Tibial artery (tissue), 4 donors: ENCODE measurements at places on chromosomes 11 and 22.
A peak's percentile ranks its signal among the peaks of the same experiment; 100 is the strongest.

DNA sequence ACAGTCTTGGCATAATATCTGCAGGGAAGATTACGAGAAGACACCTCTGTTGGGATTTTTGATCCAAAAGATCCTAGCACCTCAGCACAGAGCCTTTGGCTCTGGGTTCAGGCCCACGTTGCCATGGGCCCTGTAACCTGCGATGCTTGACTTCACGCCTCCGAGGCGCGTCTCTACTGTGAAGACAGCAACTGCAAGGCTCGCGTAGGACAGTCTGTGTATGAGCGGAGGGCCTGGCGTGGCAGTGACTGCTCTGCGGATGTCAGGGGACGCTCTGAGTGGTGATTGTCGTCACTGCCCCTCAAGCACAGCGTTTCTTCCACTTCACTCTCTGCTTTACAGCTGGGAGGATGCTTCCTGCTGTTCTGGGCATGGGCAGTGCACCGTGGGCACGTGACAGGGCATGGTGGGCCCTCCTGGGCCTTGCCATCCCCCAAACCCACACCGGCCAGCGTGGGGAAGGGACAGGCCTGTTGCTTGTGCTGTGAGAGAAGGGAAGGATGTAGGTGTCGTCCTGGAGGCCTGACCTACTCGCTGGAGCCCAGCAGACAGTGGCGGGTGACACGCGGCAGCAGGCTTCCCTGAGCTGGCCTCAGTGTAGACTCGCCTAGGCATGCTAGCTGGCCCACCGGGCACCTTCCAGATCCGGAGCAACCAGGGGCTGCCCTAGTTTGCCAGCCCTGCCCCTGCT lies 26.5 kb downstream of the GLB1L2 start:
- no peaks in the 10 kb centered on the region for H3K4me1 ChIP-seq
- H3K27me3 ChIP-seq: no peaks in the 10 kb centered on the region
- DNase-seq: peak; percentile 43

DNA sequence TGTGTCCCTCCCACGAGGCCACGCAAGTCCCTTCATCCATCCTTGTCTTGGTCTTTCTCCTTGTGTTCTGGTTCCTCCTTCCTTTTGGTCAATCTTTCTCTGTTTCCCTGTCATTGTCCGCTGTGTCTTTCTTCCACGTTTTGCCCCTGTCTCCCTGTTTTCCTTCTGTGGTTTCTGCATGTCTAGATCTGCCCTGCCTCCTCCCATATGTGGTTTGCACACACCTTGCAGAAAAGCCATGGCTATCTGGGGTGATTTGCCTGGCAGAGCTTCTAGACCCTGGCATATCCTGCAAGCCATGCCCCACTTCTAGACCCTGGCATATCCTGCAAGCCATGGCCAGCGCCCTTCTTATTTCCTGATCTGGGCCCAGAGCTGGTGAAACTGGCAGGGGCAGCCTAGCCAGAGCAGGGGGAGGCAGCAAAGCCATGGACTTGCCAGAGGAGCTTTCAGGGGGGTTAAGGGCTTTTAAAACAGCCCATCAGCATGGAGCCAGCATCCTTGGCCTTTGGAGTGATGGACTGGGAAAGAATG lies 131.6 kb upstream of the NECTIN1 start:
- H3K36me3 ChIP-seq: no peaks in the 10 kb centered on the region
- no peak for DNase-seq
- no peak overlapping the region for H3K27ac ChIP-seq
- H3K27me3 ChIP-seq: peaks cover 19% of the 10 kb centered on the region
- H3K4me1 ChIP-seq: no peaks in the 10 kb centered on the region

DNA sequence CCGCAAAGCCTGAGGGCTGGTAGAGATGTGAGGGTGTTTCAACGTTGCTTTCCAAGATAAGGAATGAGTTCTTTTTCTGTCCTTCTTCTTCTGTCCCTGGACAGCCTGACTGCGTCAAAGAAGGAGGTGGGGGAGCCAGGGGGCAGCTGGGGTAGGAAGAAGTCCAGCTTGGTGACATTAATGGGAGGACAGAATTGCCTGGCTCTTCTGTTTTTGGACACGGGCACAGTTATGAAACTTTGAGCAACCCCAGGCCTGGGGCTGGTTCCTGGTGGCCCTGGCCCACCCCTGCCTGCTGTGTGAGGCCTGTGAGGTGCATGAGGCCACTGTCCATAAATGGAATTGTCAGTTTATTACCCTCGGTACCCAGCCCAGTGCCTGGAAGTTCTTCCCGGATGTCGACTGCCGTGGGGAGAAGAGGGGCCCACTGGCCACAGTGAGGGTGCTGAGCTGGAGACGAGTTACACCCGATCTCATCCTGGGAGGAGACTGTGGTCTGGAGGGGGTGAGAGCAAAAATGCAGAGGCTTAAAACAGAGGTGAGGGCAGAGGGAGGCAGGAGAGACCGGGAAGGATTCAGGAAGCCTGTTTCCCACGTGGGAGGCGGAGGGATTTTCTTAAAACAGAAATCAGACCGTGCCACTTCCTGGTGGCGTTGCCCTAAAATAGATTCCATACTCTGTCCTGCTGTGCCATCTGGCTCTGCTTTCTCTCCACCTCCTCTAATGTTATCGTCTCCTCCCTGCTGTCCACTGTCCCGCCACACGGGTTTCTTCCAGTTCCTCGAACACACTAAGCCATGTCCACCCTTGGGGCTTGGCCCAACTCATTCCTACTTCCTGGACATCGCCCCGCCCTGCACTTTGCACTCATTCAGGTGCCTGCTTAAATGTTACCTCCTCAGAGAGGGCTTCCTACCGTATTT lies 59.7 kb upstream of the RASD2 start:
- no peak overlapping the region for H3K4me3 ChIP-seq
- H3K27me3 ChIP-seq: peaks cover 15% of the 10 kb centered on the region
- no peaks in the 10 kb centered on the region for H3K4me1 ChIP-seq
- H3K36me3 ChIP-seq: no peaks in the 10 kb centered on the region
- H3K27ac ChIP-seq: no peak overlapping the region

- peaks cover 47% of the 10 kb centered on the region for H3K4me1 ChIP-seq
- peak overlapping the region; percentile 51 for H3K4me3 ChIP-seq
- no peaks in the 10 kb centered on the region for H3K36me3 ChIP-seq
- peaks cover 2% of the 10 kb centered on the region for H3K27me3 ChIP-seq
Measured at GRCh38 chr22:37808294-37808657, 542 bp downstream of the GCAT start.

DNA sequence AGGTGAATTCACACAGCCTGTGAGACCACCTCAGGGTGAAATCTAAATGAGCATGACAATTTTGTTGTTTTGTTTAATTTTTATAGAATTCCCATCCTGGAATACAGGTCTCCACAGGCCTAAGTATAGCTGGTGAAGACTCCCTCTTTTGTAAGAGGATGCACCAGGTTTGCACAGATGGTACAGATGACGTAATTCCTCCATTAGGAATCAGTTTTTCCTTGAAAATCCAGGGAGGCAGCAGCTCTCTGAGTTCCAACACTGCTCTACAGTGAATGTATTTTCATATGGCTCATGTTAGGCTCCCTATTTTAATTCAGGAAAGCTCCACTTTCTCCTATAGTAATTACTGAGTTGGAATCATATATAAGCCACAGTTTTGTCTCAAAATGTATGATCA lies 47.2 kb downstream of the USP28 start:
- no peaks in the 10 kb centered on the region for H3K27me3 ChIP-seq
- H3K4me3 ChIP-seq: no peak overlapping the region
- DNase-seq: no peak
- H3K4me1 ChIP-seq: no peaks in the 10 kb centered on the region

- H3K4me1 ChIP-seq: peaks cover 28% of the 10 kb centered on the region
- no peaks in the 10 kb centered on the region for H3K27me3 ChIP-seq
- H3K27ac ChIP-seq: peak overlapping the region; percentile 89
- DNase-seq: no peak
- H3K36me3 ChIP-seq: no peaks in the 10 kb centered on the region
Measured at GRCh38 chr11:13278609-13279486, 1.3 kb downstream of the BMAL1 start.

- no peaks in the 10 kb centered on the region for H3K4me1 ChIP-seq
- no peak for DNase-seq
- H3K27me3 ChIP-seq: no peaks in the 10 kb centered on the region
- no peak overlapping the region for H3K4me3 ChIP-seq
- H3K27ac ChIP-seq: no peak overlapping the region
- H3K36me3 ChIP-seq: peaks cover 70% of the 10 kb centered on the region
Measured at GRCh38 chr11:72308226-72309073, 64.5 kb upstream of the PHOX2A start.

DNA sequence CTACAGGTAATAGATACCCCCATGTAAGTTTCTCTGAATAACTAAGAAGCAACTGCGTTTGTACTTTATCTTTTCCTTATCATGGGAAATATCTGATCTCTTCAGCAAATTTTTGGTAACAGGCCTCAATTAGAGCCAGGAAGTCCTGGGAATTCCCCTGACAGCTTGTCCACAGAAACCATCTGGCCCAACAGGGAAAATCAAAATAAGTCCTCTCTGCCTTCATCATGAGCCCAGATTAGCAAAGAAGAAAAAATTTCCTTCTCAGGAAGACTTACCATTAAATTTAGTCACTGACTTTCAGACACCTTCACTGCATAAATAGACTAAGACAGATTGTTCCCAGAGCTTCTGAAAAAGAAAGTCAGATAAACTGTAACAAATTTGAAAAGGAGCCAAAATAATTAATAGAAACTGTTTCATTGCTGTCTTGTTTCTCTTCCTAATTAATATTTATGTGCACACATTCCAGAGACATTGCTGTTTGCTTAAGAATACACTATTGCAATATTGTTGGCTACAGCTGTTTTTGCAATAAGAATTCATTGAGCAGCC lies 278.1 kb upstream of the FAT3 start:
- H3K4me1 ChIP-seq: peaks cover 21% of the 10 kb centered on the region
- H3K27ac ChIP-seq: peak overlapping the region; percentile 41
- H3K4me3 ChIP-seq: no peak overlapping the region

DNA sequence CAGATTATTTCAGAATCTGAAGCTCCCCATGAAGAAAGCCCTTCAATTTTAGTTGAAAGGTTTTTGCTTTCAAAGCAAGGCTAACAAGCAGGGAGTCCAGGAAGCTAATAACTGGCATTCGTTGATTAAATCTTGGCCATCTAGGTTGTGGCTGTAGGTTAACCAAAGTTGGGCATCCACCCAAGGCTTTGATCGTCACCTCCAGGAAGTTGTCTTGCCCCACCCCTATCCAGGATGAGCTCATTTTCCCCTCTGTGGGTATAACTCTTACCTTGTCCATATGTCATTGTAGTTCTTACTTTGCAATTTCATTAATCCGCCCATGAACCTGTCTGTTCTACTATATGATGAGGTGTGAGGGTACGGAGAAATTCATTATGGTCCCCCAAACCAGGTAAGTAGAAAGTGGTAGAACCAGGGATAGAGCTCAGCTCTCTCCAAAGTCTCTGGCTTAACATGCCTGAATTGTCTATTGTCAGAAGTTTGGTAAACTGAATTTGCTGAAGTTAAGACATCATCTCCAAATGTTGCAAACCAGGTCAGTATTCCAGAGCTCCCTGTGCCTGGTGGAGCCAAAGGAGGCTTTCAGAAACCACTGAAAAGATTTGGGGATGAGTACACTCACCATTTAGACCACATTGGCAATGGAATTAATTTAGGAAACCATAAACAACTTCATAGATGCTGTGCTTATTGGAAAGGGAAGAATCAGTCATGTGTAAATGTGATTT lies 97.1 kb downstream of the CD44 start:
- H3K27me3 ChIP-seq: no peaks in the 10 kb centered on the region
- H3K4me1 ChIP-seq: no peaks in the 10 kb centered on the region
- peaks cover 5% of the 10 kb centered on the region for H3K36me3 ChIP-seq

DNA sequence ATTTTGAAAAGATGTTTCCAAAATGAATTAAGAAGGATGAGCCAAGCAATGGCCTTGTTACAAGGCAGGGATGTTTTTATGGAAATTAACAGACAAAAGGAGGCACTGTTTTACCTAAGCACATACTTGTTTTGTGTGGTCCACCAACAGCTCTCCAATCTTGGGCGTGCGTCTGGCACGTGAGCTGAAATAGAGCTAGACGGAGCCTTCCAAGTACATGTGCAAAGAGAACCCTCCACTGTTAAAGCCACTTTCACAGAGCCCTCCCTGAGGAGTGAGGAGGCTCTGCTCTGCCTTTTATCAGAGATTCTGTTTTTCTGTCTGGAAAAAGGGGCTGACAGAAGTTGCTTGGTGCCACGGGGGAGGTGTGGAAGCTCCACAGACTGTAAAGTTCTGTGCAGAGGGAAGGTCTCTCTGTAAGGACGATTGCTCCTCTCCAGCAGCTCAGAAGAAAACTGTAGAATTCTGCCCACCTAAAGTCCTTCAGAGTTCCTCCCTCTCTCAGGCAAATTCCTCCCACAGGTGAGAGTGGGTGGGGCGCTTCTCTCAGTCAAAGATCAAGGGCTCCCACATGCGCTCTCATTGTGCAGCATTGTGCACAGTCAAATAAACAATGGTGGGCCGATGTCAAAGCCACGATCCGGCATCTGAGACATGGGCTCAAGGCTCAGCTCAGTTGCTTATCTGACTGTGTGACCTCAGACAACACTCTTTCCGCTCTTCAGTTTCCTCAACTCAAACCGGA lies 92.6 kb upstream of the CSNK2A3 start:
- H3K36me3 ChIP-seq: peaks cover 6% of the 10 kb centered on the region
- DNase-seq: no peak
- no peaks in the 10 kb centered on the region for H3K27me3 ChIP-seq
- no peak overlapping the region for H3K4me3 ChIP-seq
- H3K4me1 ChIP-seq: peaks cover 31% of the 10 kb centered on the region

DNA sequence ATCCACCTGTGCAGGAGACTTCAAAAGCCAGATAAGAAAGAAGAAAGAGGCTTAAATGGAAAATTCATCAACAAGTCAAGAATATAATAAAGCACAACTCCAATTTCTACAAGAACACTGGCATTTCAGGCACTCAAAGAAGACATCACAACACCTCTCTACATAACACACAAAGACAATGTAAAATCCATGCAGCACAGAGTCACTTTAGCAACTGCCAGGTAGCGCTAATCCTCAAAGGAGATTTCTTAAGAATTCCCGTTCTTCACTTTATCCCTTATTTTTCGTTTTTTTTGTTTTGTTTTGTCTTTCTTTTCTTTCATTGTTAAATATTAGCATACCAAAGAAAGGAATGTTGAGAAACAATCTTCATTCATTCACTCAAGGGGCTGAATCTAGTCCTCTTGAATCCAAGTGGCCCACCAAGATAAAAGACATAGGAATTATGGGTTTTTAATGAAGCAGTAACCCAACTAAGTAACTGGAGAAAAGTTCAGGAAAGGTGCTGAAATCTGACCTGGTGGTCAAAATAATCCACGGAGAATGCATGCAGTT lies 95.0 kb downstream of the CADM1 start:
- H3K27me3 ChIP-seq: no peaks in the 10 kb centered on the region
- no peak for DNase-seq
- peaks cover 8% of the 10 kb centered on the region for H3K4me1 ChIP-seq
- no peaks in the 10 kb centered on the region for H3K36me3 ChIP-seq
